Epithelial cell of umbilical artery (primary cell): ENCODE measurements at places on chromosomes 1 and 21. TPM values are rescaled to one million over a fixed set of nuclear protein-coding genes. Genes with fewer than 3 reads are reported as not detected.

Gene LMX1A
- total RNA-seq, result not detected in 2 replicates

Gene ADAM30
- total RNA-seq, result not detected in 2 replicates

Gene KCNT2
- total RNA-seq, result under 0.01 and 0.91 TPM in 2 replicates

Gene GJA8
- not detected in 2 replicates for total RNA-seq

Gene ITPKB
- 20.5 and 21.6 TPM in 2 replicates for total RNA-seq

Gene GBP7
- total RNA-seq, result not detected in 2 replicates

Gene PPFIA4
- under 0.01 and 0.32 TPM in 2 replicates for total RNA-seq

Gene TTC39A
- 0.32 and 1.5 TPM in 2 replicates for total RNA-seq

Gene PRKAA2
- total RNA-seq, result 2.3 and 3.8 TPM in 2 replicates

Gene TMCO1
- 64.0 and 98.2 TPM in 2 replicates for total RNA-seq

Gene KCNA3
- not detected in 2 replicates for total RNA-seq

Gene RSPO1
- not detected in 2 replicates for total RNA-seq

Gene FCER1A
- not detected in 2 replicates for total RNA-seq

Gene PEA15
- total RNA-seq, result 51.5 and 54.9 TPM in 2 replicates

Gene PCAT6
- 1.1 TPM in 1 of 2 replicates, not detected in the other for total RNA-seq

Gene TMEM50B
- 34.4 and 41.3 TPM in 2 replicates for total RNA-seq

Gene PCP4
- total RNA-seq, result not detected in 2 replicates

Gene AQP10
- total RNA-seq, result under 0.01 TPM in 1 of 2 replicates, not detected in the other

Gene CCDC30
- total RNA-seq, result 0.32 and 0.46 TPM in 2 replicates

Gene ARHGEF16
- total RNA-seq, result 0.32 and 0.46 TPM in 2 replicates

Gene EPHA2
- total RNA-seq, result 90.3 and 108 TPM in 2 replicates

Gene RHEX
- not detected in 2 replicates for total RNA-seq

Gene HSD11B1
- 0.32 and 0.61 TPM in 2 replicates for total RNA-seq

Gene DISC1
- 7.8 and 13.1 TPM in 2 replicates for total RNA-seq

Gene CD52
- not detected in 2 replicates for total RNA-seq

Gene LCE1A
- total RNA-seq, result not detected in 2 replicates

Gene CERS2
- 61.1 and 71.1 TPM in 2 replicates for total RNA-seq

Gene FYB2
- total RNA-seq, result not detected in 2 replicates

Gene CCDC18
- 9.1 and 18.8 TPM in 2 replicates for total RNA-seq

Gene DMBX1
- not detected in 2 replicates for total RNA-seq

Gene ADAMTSL4
- 0.30 and 0.32 TPM in 2 replicates for total RNA-seq

Gene PSRC1
- 7.5 and 12.3 TPM in 2 replicates for total RNA-seq

Gene RNF220
- 71.5 and 113 TPM in 2 replicates for total RNA-seq

Gene ATAD3C
- total RNA-seq, result not detected in 2 replicates

Gene CSDE1
- total RNA-seq, result 571 and 760 TPM in 2 replicates

Gene TNFSF4
- 16.9 and 36.0 TPM in 2 replicates for total RNA-seq

Gene XCL2
- not detected in 2 replicates for total RNA-seq
